ENCODE measurements at places on chromosomes 1 and 21. TPM values are rescaled to one million over a fixed set of nuclear protein-coding genes. Genes with fewer than 3 reads are reported as not detected.

DNA sequence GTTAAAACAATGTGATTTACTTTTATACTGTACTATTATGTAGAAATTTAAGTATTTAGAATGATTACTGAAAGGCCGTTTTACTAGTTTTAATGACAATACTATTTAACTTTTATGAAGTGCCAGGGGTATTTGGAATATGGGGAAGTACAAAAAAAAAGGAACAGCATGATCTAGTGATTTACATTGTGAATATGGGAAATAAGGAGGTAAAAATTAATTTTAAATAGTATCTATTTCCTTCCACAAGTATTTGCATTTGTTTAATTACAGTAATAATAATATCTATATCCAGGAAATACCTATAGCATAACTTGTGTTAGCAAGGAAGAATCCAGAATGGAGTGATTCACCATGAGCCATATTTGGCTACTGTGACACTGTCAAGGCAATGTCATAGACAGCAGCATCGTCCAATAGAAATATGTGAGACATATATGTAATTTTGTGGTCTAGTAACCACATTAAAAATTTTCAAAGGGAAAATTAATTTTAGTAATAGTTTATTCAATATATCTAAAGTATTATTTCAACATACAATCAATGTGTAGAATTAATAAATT, 22.0 kb downstream of the CNST start:
- no peak for DNase-seq

- DNase-seq = peak; percentile 70
Observed at GRCh38 chr21:45550522-45551210, 8.4 kb upstream of the SLC19A1 start.

GRCh38 chr1:207049974-207050391, 1.0 kb downstream of the YOD1 start:
- DNase-seq = peak; percentile 47

- DNase-seq = no peak
Observed at GRCh38 chr1:172322219-172323061, 98.0 kb upstream of the C1orf105 start.

GRCh38 chr1:239676522-239677273, 290.3 kb downstream of the CHRM3 start:
- no peak for DNase-seq

DNA sequence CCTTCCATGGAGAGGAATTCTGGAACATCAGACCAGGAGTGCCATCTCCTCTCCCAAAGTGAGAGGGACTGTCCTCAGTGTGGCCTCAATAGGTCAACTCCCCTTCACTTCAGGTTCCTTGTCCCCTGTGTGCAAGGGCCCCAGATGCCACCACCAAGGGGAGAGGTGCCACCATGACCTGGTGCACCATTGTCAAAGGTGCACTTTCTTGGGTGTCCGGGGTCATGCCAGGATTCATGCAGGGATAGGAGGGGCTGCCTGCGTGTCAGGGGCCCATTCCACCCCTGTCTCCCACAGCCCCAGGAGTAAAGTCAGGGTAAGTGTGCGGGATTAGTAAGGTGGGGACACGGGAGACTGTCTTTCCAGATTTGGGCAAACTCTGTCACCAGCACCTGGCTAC, 21.4 kb upstream of the EPHA2 start:
- DNase-seq = no peak

GRCh38 chr1:192550922-192551534, 24.5 kb upstream of the RGS1 start:
- no peak for DNase-seq

DNA sequence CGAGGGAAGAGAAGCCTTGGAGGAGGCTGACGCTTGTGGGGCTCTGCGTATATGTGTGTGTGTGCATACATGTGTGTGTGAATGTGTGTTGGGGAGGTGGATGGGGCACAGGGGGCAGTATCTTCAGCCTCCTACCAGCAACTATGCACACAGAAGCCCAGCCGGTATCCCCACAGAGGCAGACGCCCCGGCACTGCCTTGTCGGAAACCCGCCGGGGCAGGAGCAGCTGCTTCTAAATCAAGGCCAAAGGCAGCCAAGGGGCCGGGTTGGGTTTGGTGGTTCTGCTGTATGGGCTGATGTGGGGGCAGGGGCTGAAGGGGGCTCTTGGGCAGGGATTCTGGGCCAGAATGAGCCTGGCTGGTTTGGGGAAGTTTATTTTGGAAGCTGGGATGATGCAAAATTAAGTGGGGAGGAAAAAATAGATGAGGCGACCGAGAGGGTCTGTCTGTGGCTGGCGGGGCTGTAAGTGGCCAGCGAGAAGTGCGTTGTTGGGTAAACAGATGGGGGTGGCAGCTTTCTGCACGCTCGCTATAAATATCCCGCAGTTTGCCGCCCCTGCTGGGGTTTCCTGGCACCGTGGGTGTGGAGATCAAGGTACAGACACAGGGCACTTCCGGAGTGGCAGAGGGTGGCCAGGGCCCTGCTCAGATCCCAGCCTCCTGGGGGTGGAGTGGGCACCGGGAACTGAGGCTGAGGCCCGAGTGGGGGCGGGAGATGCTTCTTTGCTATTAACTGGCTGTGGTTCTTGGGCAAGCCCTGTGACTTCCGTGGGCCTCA, 11.0 kb upstream of the WNT4 start:
- peak; percentile 60 for DNase-seq

- DNase-seq = no peak
Observed at GRCh38 chr1:231395998-231396390, 26.1 kb downstream of the EGLN1 start.

DNA sequence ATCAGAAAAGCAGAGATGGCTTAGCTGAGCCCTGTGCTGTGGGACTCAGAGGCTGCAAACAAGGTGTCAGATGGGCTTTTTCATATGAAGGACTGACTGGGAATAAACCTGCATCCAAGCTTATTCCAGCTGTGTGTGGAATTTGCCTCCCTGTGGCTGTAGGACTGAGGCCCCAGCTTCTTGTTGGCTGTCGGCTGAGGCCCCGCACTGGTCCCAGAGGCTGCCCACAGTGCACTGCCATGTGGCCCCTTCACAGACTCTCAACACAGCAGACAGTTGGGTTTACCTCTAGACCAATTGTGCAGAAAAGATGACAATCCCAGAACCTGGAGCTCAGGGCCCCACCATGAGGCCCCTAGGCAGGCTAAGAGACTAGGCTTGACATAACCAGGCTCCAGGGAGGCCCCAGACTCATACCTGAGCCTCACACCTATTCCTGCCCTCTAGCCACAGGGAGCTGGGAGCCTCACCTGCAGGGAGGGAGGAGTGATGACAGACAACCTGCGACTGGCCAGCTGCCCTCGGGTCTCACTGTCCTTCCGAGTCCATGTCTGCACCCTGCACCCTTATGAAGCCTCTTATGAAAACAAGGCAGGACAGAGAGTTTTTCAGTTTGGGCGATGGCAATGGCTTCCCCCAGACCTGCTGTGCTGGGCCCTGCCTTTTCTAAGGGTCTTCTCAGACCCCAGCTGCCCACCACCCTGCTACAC, 615.5 kb downstream of the NPHP4 start:
- peak; percentile 36 for DNase-seq

Gene ZZZ3
- 55.1 TPM for total RNA-seq

Gene EFNA3
- total RNA-seq = 17.5 TPM
